Activated CD4-positive, alpha-beta T cell treated with anti-CD3 and anti-CD28 coated beads, Interleukin-2, amount 10 ng/mL, durations not matched to agents 24 days and 14 days (primary cell): ENCODE measurements at places on chromosomes 6 and 20. TPM values are rescaled to one million over a fixed set of nuclear protein-coding genes. Genes with fewer than 3 reads are reported as not detected.

DNA sequence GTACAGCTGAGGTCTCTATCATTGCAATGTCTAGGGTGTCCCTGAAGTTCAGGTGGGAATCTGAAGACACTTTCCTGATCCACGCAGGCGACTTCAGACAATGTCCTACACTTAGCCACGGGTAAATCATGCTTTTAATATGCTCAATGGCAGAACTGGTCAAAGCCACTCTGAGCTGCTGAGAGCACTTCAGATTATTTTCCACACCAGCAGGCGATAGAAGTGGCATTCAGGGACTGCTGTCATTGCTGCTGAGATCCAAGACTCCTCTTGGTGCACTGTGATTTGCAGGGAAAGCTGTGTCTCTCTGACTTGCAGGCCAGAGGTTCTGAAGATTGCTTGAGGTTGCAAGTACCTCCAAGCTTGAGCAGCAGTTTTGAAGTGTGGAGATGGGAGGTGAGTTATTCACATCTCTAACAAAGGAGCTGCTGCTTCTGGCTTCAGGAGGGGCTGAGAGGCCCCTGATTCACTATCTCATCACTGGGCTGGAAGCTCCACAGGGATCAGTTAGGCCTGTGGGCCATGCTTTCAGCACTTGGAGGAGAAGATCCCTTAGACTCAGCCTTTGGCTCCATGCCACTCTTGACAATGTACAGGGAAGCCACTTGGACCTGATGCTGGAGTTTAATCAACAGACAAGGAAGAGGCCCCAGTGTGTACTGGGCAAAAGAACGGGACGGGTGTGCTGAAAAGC is 2.9 kb upstream of the SSTR4 start:
- H3K27ac ChIP-seq: no peak overlapping the region
- H3K36me3 ChIP-seq: no peaks in the 10 kb centered on the region
- peaks cover 10% of the 10 kb centered on the region for H3K27me3 ChIP-seq
- H3K4me3 ChIP-seq: no peak overlapping the region
- DNase-seq: no peak
- no peaks in the 10 kb centered on the region for H3K4me1 ChIP-seq

DNA sequence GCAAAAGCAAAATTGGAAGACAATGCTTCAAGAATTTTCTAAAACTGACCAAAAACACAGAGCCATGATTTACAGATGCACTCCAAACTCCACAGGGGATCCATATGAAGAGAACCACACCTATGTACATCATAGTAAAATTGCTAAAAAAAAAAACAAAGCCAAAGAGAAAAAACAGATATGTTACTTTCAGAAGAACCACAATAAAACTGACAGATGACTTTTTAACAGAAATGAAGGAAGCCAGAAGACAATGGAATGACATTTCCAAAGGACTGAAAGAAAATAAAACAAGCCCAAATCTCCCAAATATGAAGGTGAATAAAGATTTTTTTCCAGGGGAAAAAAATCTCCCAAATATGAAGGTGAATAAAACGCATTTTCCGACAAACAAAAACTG is 17.5 kb downstream of the TRERF1 start:
- H3K4me1 ChIP-seq: peaks cover 10% of the 10 kb centered on the region
- H3K36me3 ChIP-seq: peaks cover 49% of the 10 kb centered on the region
- no peak for DNase-seq
- no peak overlapping the region for H3K4me3 ChIP-seq
- no peak overlapping the region for H3K27ac ChIP-seq

RBM24 gene
- total RNA-seq: not detected in 2 replicates

DNA sequence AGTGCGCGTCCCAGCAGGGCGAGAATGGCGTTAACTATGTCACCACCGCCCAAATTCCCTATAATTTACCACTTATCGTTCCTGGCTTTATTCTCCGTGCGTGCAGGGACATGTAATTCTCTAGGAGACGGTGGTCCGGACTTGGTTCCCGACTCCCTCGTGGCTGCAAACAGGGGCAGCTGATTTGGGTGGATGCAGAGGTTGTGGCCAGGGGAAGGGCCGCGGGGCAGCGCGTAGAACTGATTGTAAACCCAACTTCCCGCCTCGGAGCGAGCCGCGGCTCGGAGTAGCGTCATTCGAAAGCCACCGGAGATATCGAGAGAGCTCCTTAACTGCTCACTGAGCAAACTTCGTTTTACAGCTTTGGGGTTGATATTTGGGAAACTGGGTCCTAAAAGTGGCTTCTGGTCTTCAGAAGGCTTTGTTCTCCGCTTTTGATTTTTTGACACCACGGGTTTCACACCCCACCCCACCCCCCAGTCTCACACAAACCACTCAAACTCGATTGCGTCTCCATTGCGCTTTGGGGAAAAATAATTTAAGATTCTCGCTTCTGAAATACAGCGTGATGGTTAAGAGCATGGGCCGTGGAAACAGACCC is 17.5 kb upstream of the ZSCAN9 start:
- peak; percentile 76 for DNase-seq
- peaks cover 70% of the 10 kb centered on the region for H3K27me3 ChIP-seq
- no peaks in the 10 kb centered on the region for H3K36me3 ChIP-seq
- H3K4me3 ChIP-seq: peak overlapping the region; percentile 73
- peaks cover 25% of the 10 kb centered on the region for H3K4me1 ChIP-seq

GRCh38 chr20:20137851-20138250 is 85.5 kb downstream of the CFAP61 start:
- H3K27me3 ChIP-seq: no peaks in the 10 kb centered on the region
- H3K27ac ChIP-seq: no peak overlapping the region
- H3K4me3 ChIP-seq: no peak overlapping the region
- no peaks in the 10 kb centered on the region for H3K36me3 ChIP-seq
- H3K4me1 ChIP-seq: no peaks in the 10 kb centered on the region

DDR1 gene
- total RNA-seq: 18.8 and 22.9 TPM in 2 replicates

SYNDIG1 gene
- not detected in 2 replicates for total RNA-seq

SHLD1 gene
- 8.6 and 10.7 TPM in 2 replicates for total RNA-seq

- DNase-seq: no peak
- no peaks in the 10 kb centered on the region for H3K4me1 ChIP-seq
- H3K36me3 ChIP-seq: no peaks in the 10 kb centered on the region
- no peak overlapping the region for H3K4me3 ChIP-seq
- H3K27ac ChIP-seq: no peak overlapping the region
- H3K27me3 ChIP-seq: no peaks in the 10 kb centered on the region
These were observed 207.5 kb upstream of the ADGRB3 start for GRCh38 chr6:68427630-68428029.

DNA sequence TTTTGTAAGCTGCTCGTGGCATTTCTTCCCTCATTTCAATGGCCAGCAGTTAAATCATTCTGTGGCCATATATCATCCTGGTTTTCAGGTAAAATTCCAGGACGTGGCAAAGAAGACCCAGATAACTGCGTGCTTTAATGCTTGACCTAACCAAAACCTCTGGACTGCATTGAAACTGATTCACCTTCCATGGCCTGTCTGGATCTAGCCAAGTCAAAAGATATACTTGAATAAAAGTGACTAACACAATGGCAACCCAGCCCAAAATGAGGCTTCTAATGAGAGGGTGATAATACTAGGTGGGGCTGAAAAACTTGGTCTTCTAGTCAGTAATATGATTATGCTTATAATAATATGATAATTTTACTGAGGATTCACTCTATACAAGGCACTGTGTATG is 16.5 kb upstream of the PCSK2 start:
- H3K4me1 ChIP-seq: no peaks in the 10 kb centered on the region
- H3K4me3 ChIP-seq: no peak overlapping the region
- H3K36me3 ChIP-seq: no peaks in the 10 kb centered on the region
- no peaks in the 10 kb centered on the region for H3K27me3 ChIP-seq

DNA sequence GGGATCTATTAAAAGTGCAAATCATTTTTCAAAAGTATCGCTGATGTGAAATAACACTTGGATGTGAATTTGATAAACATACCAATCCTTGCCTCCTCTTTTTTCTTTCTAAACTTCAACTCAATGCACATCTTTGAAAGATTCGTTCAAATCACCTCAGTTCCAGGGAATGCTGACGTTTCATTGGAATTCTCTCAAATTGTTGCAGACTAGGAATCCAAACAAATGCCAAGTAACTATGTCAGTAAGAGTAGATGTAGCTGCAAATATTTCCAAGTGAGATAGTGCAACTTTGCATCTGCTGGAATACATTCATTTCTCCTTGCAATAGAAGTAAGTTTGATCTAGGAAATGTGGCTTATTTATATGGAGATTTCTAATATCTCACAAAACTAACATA is 220.7 kb downstream of the FUT9 start:
- no peaks in the 10 kb centered on the region for H3K4me1 ChIP-seq
- DNase-seq: no peak
- H3K27me3 ChIP-seq: no peaks in the 10 kb centered on the region
- no peaks in the 10 kb centered on the region for H3K36me3 ChIP-seq

SLC2A10 gene
- total RNA-seq: not detected in 2 replicates

- H3K4me3 ChIP-seq: no peak overlapping the region
- no peak for DNase-seq
- H3K4me1 ChIP-seq: no peaks in the 10 kb centered on the region
- no peak overlapping the region for H3K27ac ChIP-seq
These were observed 129.6 kb upstream of the NUP153 start for GRCh38 chr6:17836293-17836692.
